Cortex of kidney (tissue), 1 donor: ENCODE measurements at places on chromosomes 12 and 14.

GRCh38 chr14:94612174-94612573 is at the start of gene SERPINA3:
TSS of gene SERPINA3 (plus strand) at chr14:94612391. CDS start at chr14:94614442, 2,051 bp downstream.
- no peak for DNase-seq

GRCh38 chr14:68583548-68584280 is 209.2 kb downstream of the ZFP36L1 start:
- no peak for DNase-seq

DNA sequence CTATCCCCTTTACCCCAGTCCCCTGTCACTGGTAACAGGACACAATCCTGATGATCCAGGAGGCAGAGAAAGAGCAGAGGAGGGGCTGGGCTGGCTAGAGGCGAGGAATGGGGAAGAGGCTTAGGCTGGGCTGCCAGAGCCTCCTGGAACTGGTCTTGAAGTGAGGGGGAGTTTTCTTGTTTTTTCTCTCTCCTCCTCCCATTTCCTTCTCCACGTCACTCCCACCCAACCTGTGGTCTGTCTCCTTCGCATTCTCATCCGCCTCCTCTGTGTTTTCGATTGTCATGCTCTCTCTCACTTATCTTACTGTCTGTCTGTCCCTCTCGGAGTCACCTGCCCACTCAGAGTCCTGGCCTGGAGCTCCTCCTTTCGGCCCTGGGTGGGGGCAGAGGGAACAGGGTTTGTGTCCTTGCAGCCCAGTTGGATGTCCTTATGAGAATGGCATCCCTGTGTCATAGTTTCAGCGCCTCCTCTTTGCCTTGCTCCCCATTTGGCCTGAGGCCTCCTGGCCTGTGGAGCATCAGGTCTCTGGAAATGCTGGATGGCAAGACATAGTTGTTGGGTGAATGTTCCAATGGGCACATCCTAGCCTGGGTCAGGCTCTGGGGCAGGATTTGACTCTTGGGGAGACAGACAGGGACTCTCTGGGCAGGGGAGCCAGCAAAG is 3.4 kb upstream of the KRT80 start:
- DNase-seq, result no peak

GRCh38 chr12:13142747-13143146 is 39.3 kb upstream of the GSG1 start:
- DNase-seq, result no peak

GRCh38 chr14:22737052-22737451 is 29.4 kb upstream of the OXA1L start:
- no peak for DNase-seq

DNA sequence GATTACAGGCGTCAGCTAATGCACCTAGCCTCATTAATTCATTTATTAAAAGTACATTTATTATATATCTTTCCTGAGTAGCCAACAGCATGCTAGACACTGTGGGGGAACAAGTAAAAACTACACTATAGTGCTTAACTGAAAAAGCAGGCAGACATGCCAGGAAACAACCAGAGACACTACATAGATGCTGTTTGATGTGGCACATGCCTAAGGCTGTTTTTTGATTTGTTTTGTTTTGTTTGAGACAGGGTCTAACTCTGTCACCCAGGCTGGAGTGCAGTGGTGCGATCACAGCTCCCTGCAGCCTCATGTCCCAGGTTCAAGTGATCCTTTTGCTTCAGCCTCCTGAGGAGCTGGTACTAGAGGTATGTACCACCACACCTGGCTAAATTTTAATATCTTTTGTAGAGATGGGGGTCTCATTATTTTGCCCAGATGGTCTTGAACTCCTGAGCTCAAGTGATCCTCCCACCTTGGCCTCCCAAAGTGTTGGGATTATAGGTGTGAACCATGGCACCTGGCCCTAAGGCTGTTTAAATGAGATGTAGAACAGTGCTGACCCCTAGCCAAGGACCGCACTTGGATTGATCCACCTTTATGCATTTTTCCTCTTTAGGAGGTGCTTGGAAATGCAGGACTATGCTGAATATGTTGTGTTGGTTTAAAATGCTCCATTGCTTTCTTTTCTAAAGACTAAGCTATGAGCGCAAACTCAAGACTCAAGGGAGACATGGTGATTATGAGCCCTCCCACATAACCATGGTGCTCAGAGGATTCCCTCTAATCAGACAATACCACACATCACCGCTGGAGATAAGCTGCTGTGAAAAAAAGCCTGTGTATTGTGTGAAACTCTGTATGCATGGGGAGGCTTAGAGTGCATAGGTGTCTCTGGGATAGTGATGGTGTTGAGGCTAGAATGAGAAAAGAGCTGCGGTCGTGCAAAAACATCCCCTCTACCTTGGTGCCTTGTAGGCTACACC is 10.5 kb upstream of the C14orf93 start:
- DNase-seq, result no peak

DNA sequence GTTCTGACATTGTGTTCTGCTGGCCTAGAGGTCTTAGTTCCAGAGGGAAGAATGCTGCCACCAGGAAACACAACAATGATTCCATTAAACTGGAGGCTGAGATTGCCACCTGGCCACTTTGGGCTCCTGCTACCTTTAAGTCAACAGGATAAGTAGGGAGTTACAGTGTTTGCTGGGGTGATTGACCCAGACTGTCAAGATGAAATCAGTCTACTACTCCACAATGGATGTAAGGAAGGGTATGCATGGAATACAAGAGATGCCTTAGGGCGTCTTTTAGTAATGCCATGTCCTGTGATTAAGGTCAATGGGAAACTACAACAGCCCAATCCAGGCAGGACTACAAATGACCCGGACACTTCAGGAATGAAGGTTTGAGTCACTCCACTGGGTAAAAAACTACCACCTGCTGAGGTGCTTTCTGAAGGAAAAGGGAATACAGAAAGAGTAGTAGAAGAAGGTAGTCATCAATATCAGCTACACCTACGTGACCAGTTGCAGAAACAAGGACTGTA is 852.6 kb downstream of the LRFN5 start:
- no peak for DNase-seq

DNA sequence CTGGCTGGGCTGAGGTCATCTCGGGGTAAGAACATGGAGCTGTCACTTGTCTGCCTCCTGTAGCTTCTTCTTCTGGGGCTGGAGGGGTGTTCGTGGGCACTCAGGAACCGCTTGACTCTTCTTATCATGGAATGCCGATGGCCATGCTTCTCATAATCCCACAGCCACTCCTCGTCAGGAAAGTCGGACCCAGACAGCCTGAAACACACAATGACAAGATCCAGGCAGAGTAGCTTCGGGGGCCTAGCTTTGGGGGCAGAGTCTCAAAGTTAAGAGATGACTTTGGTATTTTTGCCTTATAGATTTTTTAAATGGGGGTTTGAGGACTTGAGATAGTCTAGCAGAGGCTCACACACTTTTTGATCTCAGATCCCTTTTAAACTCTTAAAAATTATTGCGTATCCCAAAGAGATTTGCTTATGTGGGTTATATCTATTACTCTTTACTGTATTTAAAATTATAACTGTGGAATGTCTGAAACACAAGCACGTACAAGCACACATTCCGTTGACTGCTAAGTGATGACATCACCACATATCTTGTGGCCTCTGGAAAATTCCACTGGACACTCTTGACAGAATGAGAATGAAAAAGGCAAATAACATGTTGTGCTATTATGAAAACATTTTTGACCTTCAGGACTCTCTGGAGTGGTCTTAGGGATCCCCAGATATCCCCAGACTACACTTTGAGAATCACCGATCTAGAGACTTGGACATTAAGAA is 43.3 kb downstream of the BEST3 start:
- DNase-seq, result no peak

- no peak for DNase-seq
Measured at GRCh38 chr12:52714887-52715281, 11.6 kb upstream of the KRT77 start.

DNA sequence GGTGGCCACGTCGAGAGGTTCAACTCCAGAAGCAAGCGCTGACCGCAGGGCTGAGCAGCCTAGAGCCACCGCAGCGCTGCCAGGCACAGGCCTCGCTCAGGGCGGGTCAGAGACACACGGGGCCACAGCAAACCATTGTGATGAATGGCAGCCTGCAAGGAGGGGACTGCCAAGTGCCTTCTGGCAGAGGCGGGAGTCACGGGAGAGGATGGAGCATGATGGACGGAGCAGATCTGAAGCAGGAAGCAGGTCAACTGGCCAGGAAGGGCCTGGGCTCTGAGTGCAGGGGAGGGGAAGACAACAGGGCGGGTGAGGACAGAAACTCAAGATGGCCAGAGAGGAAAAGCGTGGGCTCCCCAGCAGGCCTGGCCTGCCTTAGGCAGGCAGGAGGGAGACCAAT is 49.8 kb downstream of the CDC42BPB start:
- DNase-seq, result no peak

- DNase-seq, result no peak
Measured at GRCh38 chr12:4251216-4251891, 22.2 kb upstream of the CCND2 start.

DNA sequence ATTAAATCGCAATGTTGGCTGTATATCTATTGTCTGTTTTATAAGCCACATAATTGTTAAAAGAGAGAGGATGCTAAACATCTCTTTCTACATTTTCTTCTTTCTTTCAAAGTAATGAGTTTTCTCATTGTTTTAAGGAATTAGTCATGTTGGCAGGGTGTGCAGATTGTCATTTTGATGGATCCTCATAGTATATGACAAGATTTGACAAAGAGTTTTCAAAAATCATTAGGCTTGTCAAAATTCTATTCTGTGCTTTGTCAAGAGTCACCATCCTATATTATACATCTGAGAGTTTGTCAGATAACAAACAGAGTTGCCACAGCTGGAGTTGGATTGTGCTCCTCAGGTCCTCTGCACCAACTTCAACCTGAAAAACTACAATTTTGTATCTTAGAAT is 35.4 kb upstream of the APPL2 start:
- DNase-seq, result no peak

DNA sequence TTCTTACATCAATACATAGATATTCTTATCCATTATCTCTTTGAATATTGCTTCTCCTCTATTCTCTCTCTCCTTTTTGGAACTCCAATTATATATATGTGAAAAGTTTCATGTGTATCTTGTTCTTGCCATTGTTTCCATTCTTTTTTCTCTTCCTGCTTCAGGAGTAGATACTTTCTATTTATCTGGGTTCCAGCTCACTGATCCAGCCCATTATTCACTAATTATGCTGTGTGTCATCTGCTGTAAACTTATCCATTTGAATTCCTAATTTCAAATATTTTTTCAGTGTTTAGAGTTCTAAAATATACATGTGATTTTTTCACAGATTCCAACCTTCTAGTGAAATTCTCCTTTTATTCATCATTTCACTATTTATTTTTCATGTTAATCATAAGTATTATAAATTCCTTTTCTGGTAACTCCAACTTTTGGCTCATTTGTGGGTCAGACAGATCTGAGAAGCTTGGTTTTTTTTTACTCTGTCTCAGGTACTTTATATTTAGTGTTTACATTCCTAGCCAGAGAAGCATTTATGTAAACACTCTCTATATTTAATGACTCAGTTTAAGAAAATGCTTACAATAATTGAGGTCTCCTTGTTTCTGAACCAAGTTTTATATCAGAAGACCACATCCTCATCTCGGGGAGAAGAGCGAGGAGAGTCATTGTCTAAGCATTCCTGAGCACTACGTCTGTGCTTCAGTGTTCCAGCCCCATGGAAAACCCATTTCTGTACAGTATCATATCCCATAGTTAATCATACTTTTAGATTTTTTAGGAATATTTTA is 15.9 kb upstream of the AMIGO2 start:
- no peak for DNase-seq

- DNase-seq, result no peak
Measured at GRCh38 chr14:80465546-80466220, 254.4 kb upstream of the DIO2 start.

DNA sequence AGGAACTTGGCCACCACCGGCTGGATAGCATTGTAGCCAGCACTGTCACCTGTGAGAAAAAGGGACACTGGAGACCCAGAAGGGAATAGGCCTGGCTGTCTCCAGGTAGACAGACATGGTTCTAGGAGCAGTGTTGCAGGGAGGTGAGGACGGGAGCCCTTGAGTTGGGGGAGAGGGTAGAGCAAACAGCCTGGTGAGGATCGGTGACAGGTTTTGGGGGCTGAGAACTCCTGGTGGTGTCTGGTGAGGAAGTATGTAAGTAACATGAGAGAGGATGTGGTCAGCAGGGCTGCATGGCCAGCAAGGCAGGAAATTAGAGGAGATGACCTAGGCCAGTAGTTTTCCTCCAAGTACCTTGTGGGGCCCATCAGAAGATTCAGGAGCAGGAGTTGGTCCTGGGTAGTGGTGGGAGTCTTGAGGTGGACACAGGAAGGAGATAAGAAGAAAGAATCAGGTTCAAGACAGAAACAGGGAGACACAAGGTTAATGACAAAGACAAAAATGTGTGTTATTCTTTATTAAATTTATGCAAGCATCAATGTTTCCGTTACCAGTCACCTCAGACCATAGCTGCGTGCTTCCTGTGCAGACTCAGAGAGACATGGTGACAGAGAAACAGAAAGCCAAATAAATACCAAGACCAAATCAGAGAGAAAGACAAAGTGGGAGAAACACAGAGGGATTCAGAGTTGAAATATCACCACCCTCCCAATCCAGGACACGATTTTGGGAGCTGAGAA is at the start of gene ARHGAP9:
TSS of gene ARHGAP9 (minus strand) at position 491 of the 740 bp plus-strand sequence. CDS start at position 31, 460 bp downstream.
- no peak for DNase-seq

- no peak for DNase-seq
Measured at GRCh38 chr12:17110316-17110715, 504.4 kb upstream of the LMO3 start.

DNA sequence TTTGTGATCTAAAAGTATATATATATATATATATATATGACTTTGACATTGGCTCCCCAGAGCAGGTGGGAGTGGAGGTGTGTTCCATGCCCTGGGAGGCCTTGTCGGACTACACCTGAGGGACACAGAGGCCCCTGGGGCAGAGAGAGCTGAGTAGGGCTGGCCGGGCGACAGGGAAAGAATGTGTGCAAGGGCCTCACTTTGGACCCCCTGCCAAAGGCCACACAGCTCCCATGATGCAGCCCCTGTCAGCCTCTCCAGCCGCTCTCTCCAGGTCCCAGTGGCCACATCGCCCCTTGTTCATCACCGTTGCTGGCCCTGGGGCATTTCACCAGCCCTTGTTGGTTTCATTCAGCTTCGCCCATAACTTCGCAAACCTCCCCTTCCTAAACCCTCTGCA is 123.9 kb downstream of the BCL11B start:
- no peak for DNase-seq
